ENCODE measurements at places on chromosomes 1 and 21.
A peak's percentile ranks its signal among the peaks of the same experiment; 100 is the strongest.

- DNase-seq = no peak
These were observed 23.0 kb downstream of the GIPC2 start for GRCh38 chr1:78068681-78069283.

GRCh38 chr1:8873506-8874229 is 4.8 kb downstream of the ENO1 start:
- no peak for DNase-seq

GRCh38 chr1:70420320-70420719 is 9.3 kb downstream of the CTH start:
- DNase-seq = no peak

DNA sequence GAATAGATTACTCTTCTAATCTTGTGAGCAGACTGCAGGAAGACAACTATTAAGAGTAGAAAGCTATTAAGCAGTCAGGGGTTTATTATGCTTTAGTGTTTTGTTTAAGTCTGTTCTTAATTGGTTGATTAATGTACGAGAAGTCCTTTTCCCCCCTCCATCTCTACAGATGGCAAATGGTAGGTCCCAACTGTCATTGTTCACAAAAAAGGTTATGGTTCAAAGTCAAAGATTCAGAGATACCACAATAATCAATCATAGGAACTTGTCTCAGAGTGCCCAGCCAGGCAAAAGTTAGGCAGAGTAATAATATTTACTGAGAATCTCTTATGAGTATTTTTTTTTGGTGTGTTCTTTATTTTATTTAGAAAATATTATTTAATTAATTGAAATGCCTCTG is 26.8 kb downstream of the NFIA start:
- DNase-seq = no peak

GRCh38 chr1:70458131-70458530 is 47.1 kb downstream of the CTH start:
- no peak for DNase-seq

DNA sequence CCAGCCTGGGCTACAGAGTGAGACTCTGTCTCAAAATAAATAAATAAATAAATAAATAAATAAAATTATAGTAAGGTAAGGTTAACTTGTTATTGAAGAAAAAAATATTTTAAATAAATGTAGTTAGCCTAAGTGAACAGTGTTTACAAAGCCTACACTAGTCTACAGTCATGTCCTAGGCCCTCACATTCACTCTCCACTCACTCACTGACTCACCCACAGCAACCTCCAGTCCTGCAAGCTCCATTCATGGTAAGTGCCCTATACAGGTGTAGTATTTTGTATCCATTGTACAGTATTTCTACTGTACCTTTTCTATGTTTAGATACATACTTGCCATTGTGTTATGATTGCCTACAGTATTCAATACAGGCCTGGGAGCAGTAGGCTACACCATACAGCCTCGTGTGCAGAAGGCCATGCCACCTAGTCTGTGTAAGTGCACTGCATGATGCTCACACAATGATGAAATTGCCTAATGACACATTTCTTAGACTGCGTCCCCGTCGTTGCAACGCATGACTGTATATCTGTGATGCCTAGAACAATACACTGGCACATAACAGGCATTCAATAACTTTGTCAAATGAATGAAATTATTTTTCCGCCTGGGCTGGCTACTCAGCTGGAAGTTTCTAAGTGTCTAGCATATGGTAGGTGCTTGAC is 14.8 kb downstream of the KCNN3 start:
- peak; percentile 49 for DNase-seq

GRCh38 chr1:8482979-8483381 is 165.1 kb downstream of the SLC45A1 start:
- no peak for DNase-seq

DNA sequence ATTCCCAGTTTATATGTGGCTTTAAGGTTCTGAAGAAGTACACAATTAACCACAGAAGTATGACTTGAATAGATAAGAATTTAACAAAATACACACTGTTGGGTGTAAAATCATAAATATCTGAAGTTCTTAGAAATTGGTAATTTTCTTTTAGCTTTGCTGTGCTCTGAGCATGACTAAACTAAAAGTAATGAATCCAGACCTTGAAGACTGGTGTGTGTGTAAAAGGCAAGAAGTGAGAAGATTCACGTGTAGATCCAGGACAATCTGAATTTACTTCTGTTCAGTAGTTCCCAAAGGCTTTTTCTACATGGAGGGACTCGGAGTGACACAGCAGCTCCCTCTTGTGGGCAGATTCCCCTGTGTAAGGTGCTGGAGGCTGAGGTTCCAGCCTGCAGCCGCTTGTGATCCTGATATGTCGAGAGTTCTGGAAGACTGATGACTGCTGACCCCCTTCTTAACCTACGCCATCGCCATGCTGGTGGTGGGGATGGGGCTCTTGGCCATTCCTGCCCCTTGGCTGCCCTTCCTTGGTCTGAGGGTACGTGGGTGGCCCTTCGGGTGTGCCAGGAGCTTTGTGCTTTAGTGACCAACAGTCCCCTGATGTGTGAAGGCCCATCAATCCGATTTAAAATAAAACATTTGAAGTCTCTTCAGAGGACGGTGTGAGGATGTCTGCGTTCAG is 62.7 kb downstream of the ADARB1 start:
- DNase-seq = peak; percentile 79

DNA sequence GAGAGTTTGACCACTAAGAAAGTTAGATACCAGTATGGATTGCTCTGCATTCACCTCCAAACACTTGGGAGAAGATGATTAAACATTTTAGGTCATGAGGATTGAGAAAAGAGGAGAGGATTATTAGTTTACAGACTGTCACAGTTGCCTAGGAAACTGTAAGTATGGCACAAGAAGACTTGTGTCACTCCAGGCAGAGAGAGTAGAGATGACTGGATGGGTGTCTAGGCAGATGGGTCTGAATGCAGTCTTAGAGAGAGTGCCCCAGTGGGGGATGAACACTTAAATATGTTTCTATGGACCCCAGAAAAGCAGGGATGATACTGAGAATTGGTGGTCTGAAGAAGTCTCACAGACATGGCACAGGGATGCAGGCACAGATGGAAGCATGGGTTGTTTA is 477.6 kb upstream of the B3GALT2 start:
- DNase-seq = no peak

DNA sequence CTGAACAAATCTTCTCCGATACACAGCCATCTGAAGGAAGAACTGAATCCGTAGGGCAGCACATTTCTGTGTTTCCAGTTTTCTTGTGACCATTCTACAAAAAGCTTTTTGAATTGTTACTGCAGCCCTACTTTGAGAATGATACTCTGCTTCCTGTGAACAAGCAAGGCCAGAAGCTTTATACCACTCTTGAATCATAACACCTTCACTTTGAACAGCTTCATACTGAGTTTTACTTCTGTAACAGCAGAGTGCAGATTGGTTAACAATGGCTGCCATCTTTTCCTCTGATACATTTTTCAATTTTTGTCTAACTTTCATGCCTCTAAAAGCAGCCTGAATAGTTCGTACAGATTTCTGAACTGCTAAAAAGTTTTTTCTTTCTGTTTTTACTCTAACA is 33.6 kb upstream of the F13B start:
- no peak for DNase-seq

- no peak for DNase-seq
These were observed 664.2 kb downstream of the PTPRC start for GRCh38 chr1:199303035-199303434.

- no peak for DNase-seq
These were observed 59.6 kb downstream of the ABL2 start for GRCh38 chr1:179169616-179170467.

DNA sequence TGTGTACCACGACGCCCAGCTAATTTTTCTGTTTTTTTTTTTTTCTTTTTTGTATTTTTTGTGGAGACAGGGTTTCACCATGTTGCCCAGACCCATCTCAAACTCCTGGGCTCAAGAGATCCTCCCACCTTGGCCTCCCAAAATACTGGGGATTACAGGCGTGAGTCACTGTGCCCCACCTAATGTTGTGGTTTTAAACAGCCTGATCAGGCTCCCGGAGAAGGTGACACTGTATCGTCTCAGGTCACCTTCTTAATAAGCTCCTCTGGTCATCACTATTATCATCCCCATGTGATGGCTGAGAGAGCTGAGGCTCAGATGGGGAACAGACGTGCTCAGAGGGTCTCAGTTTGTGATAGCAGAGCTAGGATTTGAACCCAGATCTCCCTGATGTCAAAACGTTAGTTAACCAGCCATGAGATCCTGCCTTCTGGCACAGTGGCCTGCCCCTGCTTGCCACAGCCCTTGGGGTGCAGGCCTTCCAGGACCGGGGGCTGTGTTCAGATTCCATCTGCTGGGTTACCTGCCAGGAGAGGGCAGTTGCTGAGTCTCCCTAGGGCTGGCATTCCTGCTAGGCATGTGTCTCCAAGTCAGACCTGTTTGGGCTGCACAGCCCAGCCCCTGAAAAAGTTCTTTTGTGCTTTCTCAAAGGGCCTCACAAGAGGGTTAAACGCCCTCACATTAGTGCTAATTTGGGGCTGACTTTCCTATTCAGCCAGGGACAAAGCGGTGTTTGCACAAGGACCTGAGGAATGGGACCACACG is 32.7 kb upstream of the GRHL3 start:
- DNase-seq = no peak

DNA sequence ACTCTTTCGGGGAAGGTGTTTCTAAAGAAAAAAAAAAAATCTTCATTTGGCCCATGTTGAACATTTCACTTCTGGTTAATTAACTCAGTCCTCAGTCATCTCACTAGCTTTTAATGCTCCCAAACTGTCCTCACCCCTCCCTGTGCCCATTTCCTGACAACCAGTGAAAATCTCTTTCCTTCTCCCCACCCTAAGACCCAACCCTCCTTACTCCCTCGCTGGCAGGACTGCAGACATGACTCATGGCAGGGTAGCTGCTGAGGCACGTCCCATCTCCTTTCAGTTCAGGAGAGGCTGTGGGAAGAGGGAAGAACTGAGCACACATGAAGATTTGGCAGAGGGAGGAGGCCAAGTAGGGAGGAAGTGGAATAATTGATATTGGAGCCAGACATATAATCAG is 12.6 kb downstream of the PKP1 start:
- DNase-seq = no peak

DNA sequence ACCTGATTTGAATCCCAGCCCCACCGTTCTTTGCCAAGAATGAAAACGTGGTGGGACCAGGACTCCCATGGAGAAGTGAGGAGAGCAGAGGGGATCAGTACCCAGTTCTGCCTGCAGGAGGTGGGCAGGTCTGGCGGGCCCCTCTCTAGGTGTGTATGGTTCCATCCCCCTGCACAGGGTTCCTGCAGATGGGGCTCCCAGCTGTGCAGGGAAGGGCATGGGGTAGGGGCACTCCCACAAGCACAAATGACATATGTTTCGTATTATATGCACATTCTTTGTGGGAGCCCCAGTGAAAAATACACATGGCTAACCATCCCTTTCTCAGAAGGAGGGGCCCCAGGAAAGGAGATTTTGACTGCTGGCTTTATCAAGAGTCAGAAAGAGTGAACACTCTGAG is 144.6 kb downstream of the PLPP3 start:
- peak; percentile 4 for DNase-seq

- no peak for DNase-seq
These were observed 19.8 kb upstream of the VCAM1 start for GRCh38 chr1:100699744-100700143.

DNA sequence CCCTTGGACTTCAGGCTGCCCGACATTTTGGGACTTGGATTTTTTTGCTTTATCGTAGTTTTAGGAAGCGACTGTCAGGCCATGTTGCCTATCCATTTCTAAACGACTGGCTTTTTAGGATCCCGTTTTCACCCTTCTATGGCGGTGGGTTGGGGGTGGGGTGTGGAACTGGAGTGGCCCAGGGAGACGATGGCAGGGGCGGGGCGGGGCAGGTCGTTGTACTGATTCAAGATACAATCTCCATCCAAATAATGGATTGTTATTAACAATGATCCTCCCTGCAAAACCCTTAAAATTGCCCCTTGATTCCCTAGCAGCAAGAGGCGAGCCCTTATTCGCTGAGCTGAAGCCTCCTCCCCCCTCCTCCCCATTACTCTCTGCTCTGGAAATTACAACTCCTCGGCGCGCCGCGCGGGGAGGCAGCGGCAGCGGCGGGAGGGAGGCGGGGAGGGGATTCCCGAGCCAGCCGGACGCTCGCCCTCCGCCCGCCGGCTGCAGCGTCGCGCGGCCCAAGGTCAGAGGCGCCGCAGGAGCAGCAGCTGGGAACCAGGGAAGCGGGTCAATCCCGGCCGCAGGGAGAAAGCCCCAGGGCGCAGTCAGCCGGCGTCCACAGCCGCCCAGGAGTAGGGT is at the start of gene TRIM67:
Gene TRIM67, plus strand, starts transcription at position 392 of the 630 bp plus-strand sequence. CDS start 912 bp downstream, outside the sequence.
- DNase-seq = peak; percentile 67

DNA sequence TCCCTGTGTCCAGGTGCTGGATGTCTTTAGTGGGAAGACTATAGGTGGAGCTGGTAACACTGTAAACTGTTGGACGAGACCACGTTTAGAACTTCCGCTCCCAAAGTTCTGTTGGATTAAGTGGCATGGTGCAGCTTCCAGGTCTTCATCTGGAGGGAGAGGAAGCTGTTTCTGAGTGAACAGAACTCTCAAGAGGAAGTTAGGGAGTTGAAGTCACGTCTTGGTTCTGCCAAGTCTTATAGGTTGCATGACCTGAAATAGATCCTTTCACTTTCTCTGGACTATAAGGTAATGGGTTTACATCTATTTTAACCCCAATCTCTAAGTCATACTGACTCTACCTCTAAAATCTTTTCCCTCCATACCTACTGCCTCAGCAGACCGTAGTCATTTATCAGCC is 97.4 kb upstream of the TNR start:
- no peak for DNase-seq

GRCh38 chr1:180392020-180392419 is 110.4 kb downstream of the ACBD6 start:
- no peak for DNase-seq

DNA sequence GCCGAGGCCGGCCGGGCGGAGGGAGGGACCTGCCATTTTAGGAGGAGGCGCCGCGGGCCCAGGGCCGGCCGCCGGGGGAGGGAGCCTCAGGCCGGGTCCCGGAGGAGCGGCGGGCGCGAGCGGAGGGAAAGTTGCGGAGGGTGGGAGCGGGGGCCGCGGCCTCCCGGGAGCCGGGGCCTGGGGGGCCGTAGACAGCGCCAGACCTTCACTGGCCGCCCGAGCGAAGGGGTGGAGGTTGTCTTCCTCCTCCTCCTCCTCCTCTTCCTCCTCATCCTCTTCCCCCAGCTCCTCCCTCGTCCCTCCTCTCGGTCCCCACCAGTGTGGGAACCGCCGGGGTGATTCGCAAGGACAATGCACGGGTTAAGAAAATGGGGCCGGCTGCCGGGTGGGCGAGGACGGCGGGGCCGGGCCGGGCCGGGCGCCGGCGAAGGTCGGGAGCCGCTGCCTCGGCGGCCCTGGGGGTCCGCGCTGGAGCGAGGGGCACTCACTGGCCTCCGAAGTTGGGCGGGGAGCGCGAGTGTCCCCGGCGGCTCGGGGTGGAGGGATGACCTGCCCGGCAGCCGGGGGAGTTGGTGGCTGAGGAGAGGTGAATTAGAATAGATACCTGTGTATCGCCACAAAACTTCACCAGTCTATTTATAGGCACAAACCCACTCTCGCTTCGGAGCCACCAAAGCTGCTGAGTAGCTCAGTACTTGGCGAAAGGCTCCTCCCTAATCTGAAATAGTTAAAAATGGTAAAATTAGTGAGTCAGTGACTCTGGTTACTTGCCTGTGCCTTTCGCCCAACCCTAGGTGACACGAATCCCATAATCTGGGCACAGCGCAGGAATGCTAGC is 1.3 kb downstream of the DYRK1A start:
- DNase-seq = no peak

GRCh38 chr1:19640363-19641316 is 3.5 kb upstream of the NBL1 start:
- no peak for DNase-seq

GRCh38 chr1:184228558-184228957 is 158.3 kb upstream of the C1orf21 start:
- no peak for DNase-seq

- no peak for DNase-seq
These were observed 76.3 kb downstream of the TOMM20 start for GRCh38 chr1:235052067-235053008.

GRCh38 chr1:41280202-41281032 is 38.3 kb upstream of the SCMH1 start:
- DNase-seq = no peak
